AG08395 (cell line): ENCODE measurements at places on chromosomes 16 and 17.
A peak's percentile ranks its signal among the peaks of the same experiment; 100 is the strongest.

DNA sequence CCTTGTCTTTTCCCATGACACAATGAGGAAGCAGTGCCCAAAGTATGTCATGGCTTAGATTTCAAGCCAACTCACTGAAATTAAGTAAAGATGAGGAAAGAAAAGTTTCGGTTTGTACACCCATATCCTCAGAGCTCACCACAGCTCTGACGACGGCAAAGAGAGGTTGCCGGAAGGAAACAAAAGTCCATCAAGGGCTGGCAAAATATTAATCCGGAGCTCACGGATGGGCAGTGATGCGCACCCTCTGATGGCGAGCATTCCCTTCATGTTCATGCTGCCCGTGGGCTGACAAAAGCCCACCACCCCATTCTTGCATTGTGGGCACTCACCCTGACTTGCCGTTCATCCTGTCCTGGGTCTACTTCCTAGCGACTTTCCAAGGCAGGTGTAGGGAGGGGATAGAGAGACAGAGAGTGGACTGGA is 103.1 kb downstream of the SOX9 start:
- DNase-seq: no peak

DNA sequence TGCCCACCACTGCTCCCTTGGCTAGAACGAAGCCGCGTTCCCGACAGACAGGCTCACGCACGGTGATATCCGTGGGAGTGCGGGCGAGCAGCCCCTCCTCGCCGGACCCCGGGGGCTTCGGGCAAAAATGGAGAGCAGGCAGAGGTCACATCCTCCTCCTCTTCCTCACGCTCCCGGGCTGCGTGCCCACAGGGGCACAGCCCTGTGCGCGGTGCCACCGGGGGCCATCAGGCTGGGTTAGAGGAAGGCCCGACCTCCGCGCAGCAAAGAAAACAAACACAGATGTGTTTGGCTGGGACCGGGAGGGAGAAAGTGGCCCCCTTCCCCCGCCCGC is 519 bp upstream of the NTN1 start:
- DNase-seq: no peak

DNA sequence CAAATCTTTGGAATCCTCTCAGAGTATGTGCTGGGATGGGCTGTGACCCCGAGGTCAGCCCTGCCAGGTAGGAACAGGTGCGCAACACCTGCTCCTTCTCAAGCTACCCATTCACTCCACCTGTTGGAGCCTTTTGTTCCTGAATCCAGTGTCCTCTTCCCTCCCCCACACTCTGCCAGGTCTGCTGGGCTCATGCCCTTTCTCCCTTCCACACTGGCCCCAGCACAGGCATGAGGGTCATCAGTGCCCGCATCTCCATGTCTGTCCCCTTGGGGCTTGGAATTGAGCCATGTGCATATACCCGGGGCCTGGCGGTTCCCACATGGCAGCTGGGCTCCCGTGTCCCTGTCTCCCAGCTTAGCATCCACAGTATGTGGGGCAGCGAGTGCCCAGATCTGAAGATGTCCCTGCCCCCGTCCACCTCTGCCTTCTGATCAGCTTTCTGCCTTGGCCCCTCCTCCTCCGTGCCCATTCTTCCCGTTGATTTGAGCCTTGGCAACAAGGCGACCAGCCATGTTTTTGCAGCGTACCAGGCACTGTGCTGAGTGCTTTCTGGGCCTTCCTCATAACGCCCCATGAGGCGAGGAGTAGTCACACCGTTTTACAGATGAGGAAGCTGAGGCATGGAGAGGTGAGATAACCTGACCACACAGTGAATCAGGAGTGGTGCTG is 102.2 kb downstream of the RAP1GAP2 start:
- no peak for DNase-seq

GRCh38 chr17:78128551-78129350 is at the start of gene TMC6:
Gene TMC6 (minus strand): TSS chr17:78128755. CDS start chr17:78126832, 1,923 bp downstream.
- no peak for DNase-seq

- DNase-seq: no peak
Measured at GRCh38 chr16:53755026-53755910, 51.3 kb downstream of the FTO start.

DNA sequence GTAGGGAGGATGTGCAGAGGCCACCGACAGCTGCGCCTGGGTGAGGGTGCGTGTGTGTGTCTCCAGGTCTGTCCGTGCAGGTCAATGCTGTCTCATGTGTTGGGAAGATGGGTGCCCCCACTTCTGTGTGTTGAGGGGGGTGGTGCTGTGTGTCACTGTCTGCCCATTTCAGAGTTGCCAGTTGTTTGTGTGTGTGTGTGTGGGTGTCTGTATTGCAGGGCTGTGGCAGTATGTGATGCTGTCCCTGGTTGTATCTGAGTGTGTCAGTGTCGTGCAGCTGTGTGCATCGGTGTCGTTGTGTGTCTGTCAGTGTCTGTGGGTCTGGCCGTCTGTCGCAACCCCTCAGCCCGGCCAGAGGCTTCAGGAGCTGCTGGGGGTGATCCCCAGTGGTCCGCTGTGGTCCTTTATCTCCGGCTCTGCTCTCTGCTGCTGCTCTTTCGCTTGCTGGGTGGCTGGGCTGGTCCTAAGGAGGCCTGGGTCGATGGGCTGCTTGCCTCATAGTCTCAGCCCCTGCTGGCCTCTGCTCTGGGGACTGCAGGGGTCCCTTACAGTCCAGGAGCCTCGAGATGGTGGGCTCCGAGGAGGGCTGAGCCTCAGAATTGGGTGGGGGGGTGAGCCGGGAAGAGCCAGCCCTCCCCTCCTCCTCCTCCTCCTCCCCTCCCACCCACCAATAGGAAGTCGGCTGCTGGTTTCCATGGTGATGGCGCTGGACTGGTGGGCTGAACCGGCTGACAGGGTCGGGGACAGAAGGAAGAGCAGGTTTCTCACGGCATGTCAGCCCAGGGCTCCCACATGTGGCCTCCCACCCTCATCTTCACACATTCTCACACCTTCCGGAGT is at the start of gene TSPOAP1:
Gene TSPOAP1 (minus strand): TSS at position 601 of the 840 bp plus-strand sequence. CDS start 875 bp downstream, outside the sequence.
- DNase-seq: no peak

DNA sequence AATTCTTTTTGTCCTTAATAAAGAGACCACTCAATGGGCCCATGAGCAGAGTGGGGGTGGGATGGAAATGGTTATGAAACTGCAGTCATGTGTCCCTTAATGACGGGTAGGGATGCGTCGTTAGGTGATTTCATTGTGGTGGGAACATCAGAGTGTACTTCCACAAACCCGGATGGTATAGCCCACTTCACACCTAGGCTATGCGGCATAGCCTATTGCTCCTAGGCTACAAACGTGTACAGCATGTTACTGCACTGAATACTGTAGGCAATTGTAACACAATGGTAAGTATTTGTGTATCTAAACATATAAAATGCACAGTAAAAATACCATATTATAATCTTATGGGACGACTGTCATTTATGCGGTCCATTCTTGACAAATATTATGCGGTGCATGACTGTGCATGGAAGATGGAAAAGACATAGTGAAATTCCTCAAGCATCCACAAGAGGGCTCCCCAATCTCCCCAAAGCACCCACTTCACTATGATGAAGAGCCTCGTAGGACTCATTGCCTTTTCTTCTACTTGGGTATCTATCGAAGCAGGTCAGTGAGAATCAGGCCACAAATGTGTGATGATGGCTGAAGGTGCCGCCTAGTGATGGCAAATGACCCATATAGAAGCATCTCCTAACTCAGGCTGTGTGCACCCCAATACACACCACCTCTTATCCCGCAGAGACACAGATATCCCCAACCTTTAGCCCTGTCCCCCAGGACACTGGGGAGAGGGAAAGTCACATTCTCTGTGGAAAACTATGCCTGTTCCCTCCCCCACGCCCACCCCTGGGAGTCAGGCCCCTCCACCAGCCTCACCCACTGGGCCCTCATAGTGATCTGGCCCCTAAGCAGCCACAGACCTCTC is 43.5 kb downstream of the TBX21 start:
- peak; percentile 69 for DNase-seq

GRCh38 chr17:1087381-1088241 is 90.7 kb downstream of the TIMM22 start:
- peak; percentile 10 for DNase-seq

DNA sequence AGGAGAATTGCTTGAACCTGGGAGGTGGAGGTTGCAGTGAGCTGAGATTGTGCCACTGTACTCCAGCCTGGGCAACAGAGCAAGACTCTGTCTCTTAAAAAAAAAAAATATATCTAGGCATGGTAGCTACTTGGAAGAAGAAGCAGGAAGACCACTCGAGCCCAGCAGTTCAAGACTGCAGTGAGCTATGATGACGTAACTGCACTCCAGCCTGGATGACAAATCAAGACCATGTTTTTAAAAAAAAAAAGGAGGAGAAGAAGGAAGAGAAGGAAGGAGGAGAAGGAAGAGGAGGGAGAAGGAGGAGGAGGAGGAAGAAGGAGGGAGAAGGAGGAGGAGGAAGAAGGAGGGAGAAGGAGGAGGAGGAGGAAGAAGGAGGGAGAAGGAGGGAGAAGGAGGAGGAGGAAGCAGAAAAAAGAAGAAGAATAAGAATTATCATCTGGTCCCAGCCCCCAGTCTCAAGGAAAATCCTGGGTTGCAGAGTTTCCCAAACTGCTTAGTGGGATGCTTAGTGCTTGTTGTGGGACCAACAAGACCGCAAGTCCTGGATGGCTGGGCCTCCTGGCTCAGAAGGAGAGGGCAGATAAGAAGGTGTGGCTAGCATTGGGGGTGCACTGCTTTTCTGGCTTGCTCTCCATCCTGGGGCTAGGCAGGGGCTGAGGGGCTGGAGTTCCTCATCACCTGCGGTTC is 3.7 kb upstream of the DRC7 start:
- DNase-seq: no peak

GRCh38 chr16:50248845-50249244 is 17.5 kb upstream of the ADCY7 start:
- DNase-seq: no peak

DNA sequence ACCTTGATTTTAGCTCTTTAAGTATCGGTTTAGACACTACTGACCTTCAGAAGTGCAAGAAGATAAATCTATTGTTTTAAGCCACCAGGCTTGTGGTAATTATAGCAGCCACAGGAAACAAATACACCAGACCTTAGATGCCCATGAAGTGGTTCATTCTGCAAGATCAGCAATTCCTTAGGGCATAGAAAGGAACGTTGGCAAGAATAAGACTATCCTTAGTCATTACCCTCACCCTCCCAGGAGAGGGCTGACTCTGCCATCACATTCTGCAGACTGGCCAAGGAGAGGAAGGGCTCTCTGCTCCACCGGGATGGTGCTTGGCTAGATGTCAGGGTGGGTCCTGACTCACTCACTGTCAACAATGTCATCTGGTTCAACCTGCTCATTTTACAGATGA is 14.1 kb upstream of the NDEL1 start:
- DNase-seq: no peak

- DNase-seq: no peak
Measured at GRCh38 chr17:79981090-79981489, 54.6 kb downstream of the TBC1D16 start.

DNA sequence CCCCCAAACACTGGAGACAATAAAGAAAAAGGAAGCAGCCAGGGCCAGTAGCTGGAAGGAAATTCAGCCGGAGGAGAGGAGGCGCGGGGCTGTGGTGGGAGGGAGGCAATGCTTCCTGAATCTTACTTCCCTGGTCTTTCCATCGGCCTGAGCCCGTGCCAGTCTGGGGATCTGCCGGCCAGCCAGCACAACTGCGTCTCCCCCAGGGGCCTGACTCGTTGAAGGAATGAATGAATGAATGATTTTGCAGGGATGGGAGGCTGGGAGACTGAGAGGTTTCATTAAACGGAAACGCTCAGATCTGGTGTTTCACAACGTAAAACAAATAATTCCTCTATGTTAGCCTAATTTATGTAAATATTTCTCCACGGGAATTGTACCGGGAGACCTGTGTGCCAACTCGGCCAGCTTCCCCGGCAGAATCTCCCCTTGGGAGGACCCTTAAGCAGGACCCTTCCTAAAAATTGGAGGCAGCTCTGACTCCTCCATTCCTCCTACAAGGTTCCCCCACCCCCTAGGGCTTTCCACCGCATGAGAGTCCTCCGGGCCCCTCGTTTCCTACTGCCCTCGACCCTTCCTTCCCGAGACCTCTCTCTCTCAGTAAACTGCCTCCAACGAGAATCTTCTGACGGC is 1.3 kb upstream of the BAIAP2 start:
- no peak for DNase-seq

DNA sequence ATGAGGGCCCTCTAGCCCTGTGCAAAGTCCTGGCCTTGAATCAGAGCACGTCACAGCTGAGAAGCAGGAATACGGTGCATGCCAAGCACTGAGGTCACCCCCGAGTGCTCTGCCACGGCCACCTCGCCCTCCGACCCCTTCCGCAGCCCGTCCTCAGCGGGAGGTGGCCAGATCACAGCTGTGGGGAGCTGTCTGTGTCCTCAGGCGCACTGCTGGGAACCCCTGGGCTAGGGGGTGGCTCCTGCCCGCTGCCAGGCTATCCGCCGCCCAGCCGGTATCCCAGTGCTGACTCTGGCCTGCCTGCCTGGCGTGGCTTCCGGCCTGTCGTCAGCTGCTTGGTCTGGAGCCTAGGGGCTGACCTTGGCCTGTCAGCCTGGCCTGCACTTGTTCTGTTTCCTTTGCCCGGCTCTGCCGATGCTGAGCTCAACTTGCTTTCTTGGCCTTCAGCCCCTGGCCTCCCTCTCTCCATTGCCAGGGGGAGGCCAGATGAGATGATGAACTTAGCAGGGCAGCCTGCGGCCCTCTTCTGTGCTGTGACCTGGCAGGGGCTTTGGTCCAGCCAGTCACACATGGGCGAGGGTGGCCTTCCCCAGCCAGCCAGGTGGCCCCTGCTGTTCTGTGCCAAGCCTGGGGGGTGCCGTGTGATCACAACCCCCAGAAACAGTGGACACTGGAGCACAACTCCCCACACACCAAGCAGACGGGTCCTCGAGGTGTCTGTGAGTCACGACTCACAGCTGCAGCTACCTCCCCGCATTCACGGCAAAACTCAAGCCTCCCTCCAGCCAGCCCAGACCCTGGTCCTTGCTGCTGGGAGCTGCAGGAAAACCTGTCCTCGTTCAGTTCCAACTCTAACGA is 77.3 kb downstream of the ZDHHC7 start:
- peak; percentile 75 for DNase-seq

- DNase-seq: no peak
Measured at GRCh38 chr16:23907903-23908302, 72.1 kb downstream of the PRKCB start.

DNA sequence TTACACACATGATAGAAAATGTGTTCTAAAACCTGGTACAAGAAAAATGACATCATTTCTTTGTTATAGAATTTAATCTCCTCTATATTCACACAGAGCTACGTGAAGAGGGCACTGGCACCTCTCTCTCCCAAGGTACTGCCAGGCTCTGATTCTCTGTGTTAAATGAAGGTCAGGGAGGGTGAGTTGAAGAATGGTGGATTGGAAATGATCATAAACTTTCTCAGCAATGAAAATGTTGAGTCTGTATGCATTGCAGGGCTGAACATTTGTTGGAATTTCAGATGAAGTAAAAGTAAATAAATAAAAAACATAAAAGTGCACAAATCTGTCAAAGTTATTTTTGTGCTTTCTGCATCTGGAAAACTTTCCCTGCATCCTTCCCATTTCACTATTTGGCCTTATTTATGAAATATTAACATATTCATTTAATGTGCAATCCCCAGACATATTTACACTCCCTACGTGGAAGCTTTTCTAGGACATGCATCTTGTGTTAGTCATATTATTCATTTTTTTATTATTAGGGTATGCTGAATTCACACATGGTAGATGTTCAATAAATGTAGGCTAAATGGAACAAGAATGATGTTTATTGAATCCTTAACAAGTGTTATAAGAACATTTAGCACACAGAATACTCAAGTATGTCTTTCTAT is 810.3 kb upstream of the CDH8 start:
- DNase-seq: no peak
